ENCODE measurements at places on chromosomes 4 and X.

- no peak for DNase-seq
Measured at GRCh38 chr4:186557486-186557885, 2.1 kb upstream of the MTNR1A start.

DNA sequence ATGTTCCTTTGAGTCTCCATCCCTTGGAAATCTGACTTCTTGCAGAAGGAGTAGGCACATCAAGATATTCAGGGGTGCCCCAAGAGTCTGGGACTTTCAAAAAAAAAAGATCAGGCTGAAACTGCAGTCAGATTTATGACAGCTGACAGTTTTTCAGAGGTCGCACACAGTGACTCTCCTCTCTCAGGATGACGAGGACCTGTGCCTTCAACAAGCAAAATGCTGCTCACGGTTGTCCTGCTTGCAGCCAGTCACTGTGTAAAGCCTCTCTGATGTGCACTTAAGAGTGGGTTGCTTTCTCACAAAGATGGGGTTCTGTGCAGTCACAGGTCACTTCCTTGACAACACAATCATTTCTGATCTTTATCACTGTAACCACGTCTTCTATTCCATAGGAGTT lies 178.2 kb downstream of the PTTG2 start:
- DNase-seq = no peak

- DNase-seq = no peak
Measured at GRCh38 chr4:94115687-94116086, 92.0 kb upstream of the SMARCAD1 start.

- DNase-seq = no peak
Measured at GRCh38 chr4:8830056-8830455, 41.6 kb downstream of the HMX1 start.

- no peak for DNase-seq
Measured at GRCh38 chrX:10157032-10157341, 212 bp downstream of the CLCN4 start.

GRCh38 chr4:121373841-121374240 lies 7.0 kb downstream of the QRFPR start:
- peak; percentile 34 for DNase-seq

- no peak for DNase-seq
Measured at GRCh38 chr4:57374866-57375595, 264.8 kb upstream of the IGFBP7 start.

DNA sequence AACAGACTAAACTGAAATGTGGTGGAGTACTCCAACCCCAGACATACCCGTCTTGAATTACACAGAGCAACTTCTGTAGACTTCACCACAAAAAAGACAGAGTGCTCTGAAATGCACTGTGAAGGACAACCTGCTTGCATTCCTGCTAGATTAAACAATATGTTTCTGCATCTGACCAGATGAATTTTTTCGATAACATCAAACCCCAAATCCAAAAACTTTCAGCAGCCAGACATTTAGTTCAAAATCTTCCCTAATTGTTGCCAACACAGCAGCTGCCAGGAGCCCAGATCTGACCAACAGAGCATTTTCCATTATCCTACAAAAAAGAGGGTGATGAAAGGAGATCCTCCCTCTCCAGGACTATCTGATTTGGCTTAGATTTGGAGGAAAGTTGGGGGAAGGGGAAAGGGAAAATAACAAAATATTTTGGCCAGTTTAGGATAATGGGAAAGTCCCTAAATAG lies 356.5 kb downstream of the PDGFC start:
- no peak for DNase-seq

- no peak for DNase-seq
Measured at GRCh38 chrX:47200385-47201150, 6.9 kb downstream of the UBA1 start.

GRCh38 chr4:82780752-82781231 lies 17.8 kb downstream of the SCD5 start:
- no peak for DNase-seq

DNA sequence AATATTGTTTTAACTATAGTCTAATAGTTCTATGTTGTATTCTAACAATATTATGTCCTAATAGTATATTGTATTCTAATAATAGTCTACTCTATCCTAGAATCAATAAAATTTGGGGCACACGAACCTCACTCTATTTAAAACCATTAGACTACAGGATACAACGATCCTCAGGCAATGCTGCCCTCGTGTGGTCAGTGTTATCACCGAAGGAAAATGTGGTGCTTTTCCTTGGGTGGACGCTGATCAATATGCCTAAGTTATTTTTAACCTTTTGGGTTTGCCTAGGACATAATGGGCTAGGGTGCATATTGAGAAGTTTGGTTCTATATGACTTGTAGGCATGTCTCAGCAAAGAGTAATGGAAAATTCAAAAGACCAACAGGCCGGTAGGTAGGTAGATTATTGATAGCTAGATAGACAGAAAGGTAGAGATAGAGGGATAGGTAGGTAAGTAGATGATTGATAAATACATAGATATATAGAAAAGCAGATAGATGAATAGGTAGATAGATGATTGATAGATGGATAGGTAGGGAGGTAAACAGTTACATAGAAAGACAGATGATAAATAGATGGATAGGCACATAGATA lies 75.1 kb downstream of the PRKX start:
- DNase-seq = no peak

GRCh38 chr4:156977435-156978160 lies 6.0 kb upstream of the PDGFC start:
- DNase-seq = no peak

GRCh38 chr4:127149086-127149485 lies 483.7 kb upstream of the INTU start:
- DNase-seq = no peak

DNA sequence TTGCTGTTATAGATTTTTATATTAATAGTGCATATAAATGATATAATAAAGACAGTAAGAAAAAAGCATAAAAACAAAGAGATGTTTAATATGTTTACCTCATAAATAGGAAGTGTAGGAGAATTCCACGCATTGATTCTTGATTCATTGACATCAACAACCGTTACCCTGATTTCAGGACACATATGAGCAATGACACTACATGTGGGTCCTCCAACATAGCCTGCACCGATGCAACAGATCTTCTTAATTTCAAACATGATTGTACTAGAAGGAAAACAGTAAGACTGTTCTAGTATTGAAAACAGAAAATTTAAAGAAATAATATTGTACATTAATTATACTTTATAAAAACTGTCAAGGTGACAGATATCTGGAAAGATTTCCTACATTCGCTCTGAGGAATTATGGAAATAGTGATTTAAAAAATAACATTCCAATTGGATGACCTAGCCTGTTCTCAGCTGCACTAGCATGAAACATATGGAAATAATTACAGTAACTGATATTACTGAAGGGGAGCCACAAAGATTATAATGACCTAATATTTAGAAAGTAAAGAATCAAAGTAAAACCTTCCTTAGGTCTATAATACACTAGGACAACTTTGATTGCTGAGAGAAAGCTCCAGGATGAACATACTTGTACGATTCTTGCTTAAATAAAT lies 5.9 kb downstream of the UGDH start:
- DNase-seq = no peak

DNA sequence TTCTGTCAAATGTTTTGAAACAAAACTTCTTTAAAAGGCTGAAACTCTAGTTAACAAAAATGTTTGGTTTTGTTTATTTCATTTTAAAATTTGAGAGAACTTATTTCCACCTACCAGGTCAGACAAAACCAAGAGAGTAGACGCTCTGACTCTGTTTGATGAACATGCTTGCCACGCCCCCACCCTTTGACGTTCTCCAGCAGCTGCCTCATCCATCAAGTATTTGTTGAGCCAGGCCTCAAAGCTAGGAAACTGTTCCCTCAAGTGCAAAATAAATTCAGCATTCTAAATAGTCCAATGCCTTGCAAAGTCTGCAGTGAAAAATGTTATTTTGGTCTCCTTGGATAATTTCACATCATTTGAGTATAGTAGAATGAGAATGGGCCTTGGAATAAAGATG lies 121.6 kb downstream of the GUCY2F start:
- DNase-seq = no peak

DNA sequence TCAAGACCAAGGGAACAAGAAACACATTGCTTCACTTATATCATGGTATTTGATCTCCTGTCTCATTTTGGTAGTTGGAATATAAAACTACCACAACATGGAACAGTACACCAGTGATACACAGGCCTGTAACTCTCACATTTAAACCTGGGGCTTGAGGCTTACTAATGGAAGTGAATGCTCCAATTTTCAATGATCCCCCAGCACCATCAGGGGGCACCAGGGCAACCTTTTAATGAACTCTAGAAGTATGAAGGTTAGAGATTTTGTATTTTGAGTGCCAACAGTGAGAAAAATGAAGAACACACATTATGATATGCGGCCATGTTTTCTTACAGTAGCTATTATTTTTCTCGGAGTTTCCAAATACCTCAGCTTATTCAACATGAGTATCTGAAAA lies 50.7 kb downstream of the C4orf33 start:
- DNase-seq = no peak

DNA sequence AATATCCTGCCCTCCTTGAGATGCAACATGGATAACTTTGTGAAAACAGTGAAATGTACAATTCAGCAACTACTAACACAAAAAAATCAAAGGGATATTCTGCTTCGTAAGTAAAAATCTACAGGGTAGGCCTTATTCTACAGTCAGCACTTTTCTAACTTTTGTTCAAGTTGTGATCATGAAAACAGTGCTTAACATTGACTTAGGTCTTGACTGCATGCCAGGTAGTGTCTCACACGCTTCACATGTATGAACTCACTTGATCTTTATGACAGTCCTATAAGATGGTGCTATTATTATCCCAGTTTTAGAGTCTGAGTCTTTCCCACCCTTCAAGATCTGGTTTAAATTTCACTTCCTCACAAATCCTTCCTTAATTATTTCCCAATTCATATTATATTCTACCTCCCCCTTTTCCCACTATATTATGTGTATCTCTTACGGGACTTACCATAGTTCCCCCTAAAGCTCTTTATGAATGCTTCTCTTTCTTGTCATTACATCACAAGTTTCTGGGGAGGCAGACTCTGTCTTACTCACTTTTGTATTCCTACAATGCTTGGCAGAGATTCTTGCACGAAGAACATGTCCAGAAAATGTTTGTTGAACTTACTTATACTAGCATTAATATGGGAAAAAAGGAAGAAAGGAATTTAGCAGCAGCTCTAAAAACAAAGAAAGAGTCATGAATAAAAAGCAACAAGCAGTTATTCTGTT lies 179.8 kb downstream of the SCFD2 start:
- no peak for DNase-seq

DNA sequence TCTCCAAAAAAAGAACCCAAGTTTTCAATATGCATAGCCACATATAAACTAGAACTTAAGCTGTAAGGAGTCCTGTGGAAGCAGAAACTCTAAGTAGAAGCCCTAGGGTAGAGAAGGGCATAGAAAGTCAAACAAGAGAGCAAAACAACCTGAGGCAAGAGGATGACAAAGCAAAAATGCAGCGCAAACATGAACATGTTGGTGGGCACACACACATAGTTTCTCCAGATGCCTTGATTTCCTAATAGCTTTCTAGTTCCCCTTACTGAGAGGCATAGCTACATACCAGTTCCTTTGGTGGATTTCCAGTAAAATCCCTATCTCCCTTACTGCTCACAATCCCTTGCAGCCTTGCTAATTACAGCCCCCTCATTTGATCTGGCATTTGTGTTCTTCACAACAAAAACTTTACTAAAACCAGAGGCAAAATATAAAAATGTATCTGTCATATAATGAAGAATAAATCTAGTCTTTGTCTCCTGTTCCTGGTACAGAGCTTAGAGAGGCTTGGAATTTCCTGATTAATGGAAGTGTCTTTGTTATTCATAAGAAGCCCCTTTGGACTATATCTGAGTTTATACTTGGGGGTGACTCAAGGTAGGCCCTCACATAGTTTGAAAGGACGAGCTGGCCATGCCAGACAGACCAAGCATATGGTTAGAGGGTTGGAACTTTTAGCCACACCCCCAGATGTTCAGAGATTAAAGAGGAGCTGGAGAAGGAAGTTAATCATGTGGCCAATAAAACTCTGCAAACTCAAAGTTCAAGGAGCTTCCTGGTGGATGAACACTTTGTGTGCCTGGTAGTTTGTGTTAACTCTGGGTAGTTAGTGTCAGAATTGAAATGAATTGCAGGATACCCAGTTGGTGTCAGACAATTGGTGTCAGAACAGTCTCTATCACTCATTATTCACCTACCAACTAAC lies 52.7 kb upstream of the ZCCHC13 start:
- DNase-seq = no peak

DNA sequence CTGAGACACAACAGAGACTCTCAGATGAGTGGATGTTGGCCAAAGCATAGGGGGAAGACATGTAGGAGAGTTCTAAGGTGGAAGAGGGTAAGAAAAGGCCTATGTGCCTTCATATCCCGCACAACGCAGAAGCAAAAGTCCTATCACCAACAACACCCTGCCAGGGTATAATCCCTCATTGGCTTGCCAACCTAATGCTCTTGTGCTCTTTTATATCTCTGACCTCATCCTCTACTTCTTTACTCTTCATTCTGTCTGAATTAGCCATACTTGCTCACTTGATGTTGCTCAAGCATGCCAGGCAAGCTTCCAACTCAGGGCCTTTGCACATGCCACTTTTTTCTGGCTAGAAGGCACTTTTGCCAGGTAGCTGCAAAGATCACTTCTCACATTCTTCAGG lies 28.1 kb upstream of the ZNF330 start:
- DNase-seq = no peak

- DNase-seq = no peak
Measured at GRCh38 chrX:15292861-15293260, 22.6 kb downstream of the ASB11 start.
